ENCODE measurements at places on chromosomes 2 and 18. TPM values are rescaled to one million over a fixed set of nuclear protein-coding genes. Genes with fewer than 3 reads are reported as not detected.

DNA sequence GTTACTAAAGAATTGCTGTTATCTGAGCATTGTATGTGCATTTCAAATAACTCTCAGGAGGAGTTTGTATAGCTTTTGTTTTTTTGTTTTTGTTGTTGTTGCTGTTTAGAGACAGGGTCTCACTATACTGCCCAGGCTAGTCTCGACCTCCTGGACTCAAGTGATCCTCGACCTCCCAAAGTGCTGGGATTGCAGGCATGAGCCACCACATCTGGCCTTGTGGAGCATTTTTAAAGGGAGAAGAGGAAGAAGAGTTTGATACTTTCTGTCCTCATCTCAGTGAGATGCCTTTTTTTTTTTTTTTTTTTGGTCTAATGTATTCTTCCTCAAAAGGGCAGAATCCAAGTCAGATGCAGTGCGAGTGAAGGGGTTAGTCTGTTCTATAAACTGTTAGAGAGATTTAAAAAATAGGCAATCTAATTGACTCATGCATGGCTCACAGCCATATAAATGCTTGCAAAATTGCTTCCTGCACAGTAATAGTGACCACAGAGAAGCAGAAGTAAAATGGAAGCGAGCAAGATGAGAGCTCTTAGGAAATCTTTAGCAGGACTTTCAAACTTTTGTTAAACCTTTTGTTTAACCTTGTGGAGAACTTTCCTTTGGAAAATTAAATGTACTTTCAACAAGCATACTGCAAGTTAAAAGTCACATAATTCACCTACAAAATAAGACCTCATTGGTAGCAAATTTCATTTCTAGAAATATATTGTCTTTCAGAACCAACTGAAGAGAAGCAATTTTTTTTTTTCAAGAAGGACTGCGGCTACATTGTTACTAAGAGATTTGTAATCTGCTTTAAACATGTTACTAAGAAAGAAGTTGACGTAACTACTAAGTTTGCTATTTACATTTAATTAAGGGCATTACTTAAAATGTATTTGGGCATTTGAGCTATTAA, 52.3 kb upstream of the ROCK1 start:
- H3K36me3 ChIP-seq = no peaks in the 10 kb centered on the region
- H3K4me1 ChIP-seq = no peaks in the 10 kb centered on the region
- no peak for DNase-seq

DNA sequence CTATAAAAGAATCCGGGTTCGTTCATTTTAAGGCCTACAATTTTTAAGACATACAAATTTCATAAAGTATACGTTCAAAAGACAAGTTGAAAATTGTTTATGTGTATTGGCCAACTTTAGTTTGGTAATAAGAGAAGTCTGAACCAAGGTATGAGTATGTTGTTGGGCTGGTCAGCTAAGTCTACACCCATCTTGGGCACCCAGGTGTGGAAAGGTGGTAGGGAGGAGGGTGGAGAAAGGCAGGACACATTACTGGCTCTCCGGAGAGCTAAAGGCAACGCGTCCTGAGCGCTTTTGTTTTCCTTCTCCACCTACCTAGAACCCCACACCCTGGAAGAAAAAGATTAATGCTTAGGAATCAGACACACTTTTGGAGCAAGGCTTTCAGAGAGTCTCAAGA, 899 bp upstream of the PELI1 start:
- no peak for DNase-seq
- H3K36me3 ChIP-seq = no peaks in the 10 kb centered on the region
- H3K4me3 ChIP-seq = no peak overlapping the region

- no peak overlapping the region for H3K27ac ChIP-seq
- H3K27me3 ChIP-seq = no peaks in the 10 kb centered on the region
- no peaks in the 10 kb centered on the region for H3K4me1 ChIP-seq
- H3K36me3 ChIP-seq = no peaks in the 10 kb centered on the region
- no peak overlapping the region for H3K4me3 ChIP-seq
These were observed 208.0 kb downstream of the C1D start for GRCh38 chr2:67854798-67855197.

- no peak overlapping the region for H3K4me3 ChIP-seq
- DNase-seq = no peak
- no peaks in the 10 kb centered on the region for H3K27me3 ChIP-seq
- no peaks in the 10 kb centered on the region for H3K36me3 ChIP-seq
- no peaks in the 10 kb centered on the region for H3K4me1 ChIP-seq
These were observed 22.1 kb upstream of the CNGA3 start for GRCh38 chr2:98324181-98324580.

GRCh38 chr18:58412844-58413666, 215.8 kb downstream of the ALPK2 start:
- H3K27me3 ChIP-seq = no peaks in the 10 kb centered on the region
- no peaks in the 10 kb centered on the region for H3K4me1 ChIP-seq

DNA sequence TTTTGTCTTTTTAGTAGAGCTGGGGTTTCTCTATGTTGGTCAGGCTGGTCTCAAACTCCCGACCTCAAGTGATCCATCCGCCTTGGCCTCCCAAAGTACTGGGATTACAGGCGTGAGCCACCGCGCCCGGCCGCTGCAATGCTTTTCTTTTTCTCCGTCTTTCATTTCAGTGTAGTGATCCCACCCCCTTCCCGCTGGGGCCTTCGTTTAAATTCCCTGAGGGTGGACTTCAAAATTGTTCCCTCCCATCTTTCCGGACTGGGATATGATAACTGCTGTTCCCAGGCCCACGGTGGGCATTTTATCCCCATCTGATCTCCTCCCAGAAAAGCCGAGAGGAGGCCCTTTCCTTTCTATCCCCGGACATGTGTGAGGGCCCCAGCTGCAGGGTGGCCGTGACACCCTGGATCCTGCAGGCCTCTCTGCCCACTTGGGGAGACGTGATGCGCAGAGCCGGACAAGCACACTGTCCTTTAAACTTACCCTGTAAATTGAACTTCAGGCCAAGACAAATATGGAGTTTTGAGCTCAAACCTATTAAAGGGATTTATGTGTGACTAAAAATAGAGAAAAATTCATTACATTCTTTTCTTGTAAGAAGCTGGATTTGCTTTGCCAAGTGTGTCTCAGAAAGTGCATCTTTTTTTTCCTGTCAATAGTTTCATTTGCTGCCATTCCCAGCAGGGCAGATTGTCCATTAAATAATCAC, 54.5 kb upstream of the AFF3 start:
- H3K27ac ChIP-seq = peak overlapping the region; percentile 83
- H3K27me3 ChIP-seq = no peaks in the 10 kb centered on the region
- H3K36me3 ChIP-seq = no peaks in the 10 kb centered on the region
- no peaks in the 10 kb centered on the region for H3K4me1 ChIP-seq

DNA sequence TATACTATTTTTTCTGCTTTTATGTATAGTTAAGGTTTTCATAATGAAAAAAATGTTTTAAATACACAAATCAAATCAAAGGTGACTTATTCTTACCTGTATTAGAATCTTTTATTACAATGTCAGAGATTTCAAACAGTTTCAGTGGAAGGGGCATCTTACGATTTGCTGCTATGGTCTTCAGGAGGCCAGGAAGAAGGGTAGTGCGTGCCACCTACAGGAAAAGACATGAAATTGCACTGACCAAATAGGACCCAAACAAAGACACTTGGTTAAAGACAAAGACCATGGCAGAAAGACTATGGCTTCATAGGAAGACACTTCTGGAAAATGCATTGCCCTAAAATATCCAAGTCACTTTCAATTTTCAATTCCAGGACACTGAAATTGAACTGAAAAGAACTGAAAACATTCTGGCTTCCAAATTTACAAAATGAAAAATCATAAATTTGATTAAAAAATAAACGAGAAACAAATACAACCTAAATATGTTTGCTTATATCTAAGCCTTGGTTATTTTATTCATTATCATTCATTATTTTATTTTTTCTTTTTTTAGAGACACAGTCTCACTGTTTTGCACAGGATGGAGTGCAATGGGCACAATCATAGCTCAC, 42.1 kb downstream of the FARSB start:
- H3K36me3 ChIP-seq = peaks cover 4% of the 10 kb centered on the region
- DNase-seq = no peak
- H3K27me3 ChIP-seq = no peaks in the 10 kb centered on the region
- no peaks in the 10 kb centered on the region for H3K4me1 ChIP-seq
- H3K4me3 ChIP-seq = no peak overlapping the region
- H3K27ac ChIP-seq = no peak overlapping the region

- DNase-seq = peak; percentile 72
- H3K27ac ChIP-seq = peak overlapping the region; percentile 31
- no peaks in the 10 kb centered on the region for H3K27me3 ChIP-seq
- no peaks in the 10 kb centered on the region for H3K4me1 ChIP-seq
- no peaks in the 10 kb centered on the region for H3K36me3 ChIP-seq
These were observed 35.9 kb upstream of the SNED1 start for GRCh38 chr2:240962300-240963064.

DNA sequence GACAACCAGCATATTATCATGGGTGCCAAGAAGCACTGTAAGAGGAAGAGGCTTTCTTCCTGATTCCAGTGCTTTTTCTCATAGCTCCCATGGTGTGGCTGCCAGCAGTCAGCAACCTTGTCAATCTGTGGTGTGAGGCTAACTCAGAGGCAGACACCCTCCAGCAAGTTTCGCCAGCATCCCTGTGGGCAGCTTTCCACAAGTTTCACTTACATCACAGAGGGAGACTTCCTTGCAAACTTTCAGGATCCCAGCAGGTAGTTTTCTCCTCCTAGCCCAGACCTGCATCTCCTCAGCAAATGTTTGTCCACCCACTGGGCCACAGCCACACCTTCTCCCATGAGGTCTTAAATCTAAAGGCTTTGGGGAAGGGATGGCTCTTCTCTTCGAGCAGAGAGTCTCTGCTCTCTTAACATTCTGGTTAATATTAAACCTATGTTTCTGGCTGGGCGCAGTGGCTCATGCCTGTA, 9.1 kb downstream of the DNAH7 start:
- H3K27me3 ChIP-seq = no peaks in the 10 kb centered on the region
- H3K27ac ChIP-seq = no peak overlapping the region
- no peaks in the 10 kb centered on the region for H3K36me3 ChIP-seq
- no peak overlapping the region for H3K4me3 ChIP-seq
- H3K4me1 ChIP-seq = no peaks in the 10 kb centered on the region
- DNase-seq = no peak

GRCh38 chr18:49610022-49610445, 48.2 kb downstream of the LIPG start:
- no peaks in the 10 kb centered on the region for H3K4me1 ChIP-seq
- no peak for DNase-seq
- H3K4me3 ChIP-seq = no peak overlapping the region
- no peak overlapping the region for H3K27ac ChIP-seq
- H3K36me3 ChIP-seq = no peaks in the 10 kb centered on the region

- DNase-seq = no peak
- no peak overlapping the region for H3K27ac ChIP-seq
- peaks cover 13% of the 10 kb centered on the region for H3K4me1 ChIP-seq
- H3K36me3 ChIP-seq = no peaks in the 10 kb centered on the region
- H3K4me3 ChIP-seq = no peak overlapping the region
- no peaks in the 10 kb centered on the region for H3K27me3 ChIP-seq
These were observed 101.2 kb upstream of the MAP4K4 start for GRCh38 chr2:101596333-101596732.

GRCh38 chr2:20584045-20584398, 66.9 kb downstream of the HS1BP3 start:
- peaks cover 40% of the 10 kb centered on the region for H3K4me1 ChIP-seq
- H3K27me3 ChIP-seq = no peaks in the 10 kb centered on the region
- DNase-seq = no peak
- no peaks in the 10 kb centered on the region for H3K36me3 ChIP-seq
- no peak overlapping the region for H3K4me3 ChIP-seq

DNA sequence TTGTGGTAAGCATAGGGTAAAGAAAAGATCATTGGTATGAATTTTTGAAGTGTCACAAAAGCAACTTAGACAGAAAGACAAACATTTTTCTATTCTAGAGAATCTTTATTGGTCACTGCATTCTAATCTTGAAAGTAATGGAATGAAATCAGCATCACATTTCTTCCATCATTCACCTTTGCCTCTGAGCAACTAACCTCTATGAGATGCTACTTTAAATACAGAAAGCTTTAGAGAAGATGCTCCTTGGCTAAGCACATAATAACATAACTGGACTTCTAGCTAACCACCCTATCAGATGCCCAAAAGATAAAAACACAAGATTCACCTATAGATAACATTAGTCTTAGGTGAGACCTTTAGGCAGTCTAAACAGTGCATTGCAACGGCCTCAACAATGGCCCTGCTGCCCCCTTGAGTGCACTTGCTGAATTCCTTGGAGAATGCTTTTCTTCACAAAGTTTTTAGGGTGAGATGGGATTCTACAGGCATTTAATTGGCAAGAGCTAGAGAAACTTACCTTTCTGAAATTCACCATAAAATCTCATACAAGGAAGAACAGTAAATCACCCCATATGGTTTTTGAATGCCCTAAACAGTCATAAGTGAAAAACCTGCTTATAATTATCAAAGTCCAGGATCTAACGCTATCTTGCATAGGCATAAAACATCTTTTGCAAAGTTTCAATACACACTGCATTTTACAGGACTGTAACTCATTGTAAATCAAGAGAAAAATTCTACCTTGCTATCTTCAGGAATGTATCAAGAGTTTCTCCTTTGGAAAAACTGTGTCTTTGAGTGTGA, 791.3 kb upstream of the CHAC2 start:
- no peaks in the 10 kb centered on the region for H3K36me3 ChIP-seq
- no peaks in the 10 kb centered on the region for H3K4me1 ChIP-seq
- H3K4me3 ChIP-seq = no peak overlapping the region
- H3K27ac ChIP-seq = no peak overlapping the region
- DNase-seq = no peak

GRCh38 chr18:6920099-6920955, 190.8 kb downstream of the ARHGAP28 start:
- no peaks in the 10 kb centered on the region for H3K4me1 ChIP-seq
- no peaks in the 10 kb centered on the region for H3K27me3 ChIP-seq
- H3K4me3 ChIP-seq = no peak overlapping the region
- H3K27ac ChIP-seq = no peak overlapping the region

- DNase-seq = no peak
- no peaks in the 10 kb centered on the region for H3K4me1 ChIP-seq
These were observed 6.4 kb upstream of the BOK start for GRCh38 chr2:241551998-241552737.

- peak overlapping the region; percentile 43 for H3K4me3 ChIP-seq
- no peaks in the 10 kb centered on the region for H3K27me3 ChIP-seq
- H3K4me1 ChIP-seq = peaks cover 26% of the 10 kb centered on the region
- H3K27ac ChIP-seq = no peak overlapping the region
- no peaks in the 10 kb centered on the region for H3K36me3 ChIP-seq
These were observed 25.4 kb upstream of the SLC66A3 start for GRCh38 chr2:11129598-11130449.

- no peaks in the 10 kb centered on the region for H3K27me3 ChIP-seq
- H3K36me3 ChIP-seq = no peaks in the 10 kb centered on the region
These were observed 545 bp downstream of the GTF3C2 start for GRCh38 chr2:27356056-27356381.

- H3K4me1 ChIP-seq = no peaks in the 10 kb centered on the region
- H3K4me3 ChIP-seq = no peak overlapping the region
- H3K27me3 ChIP-seq = no peaks in the 10 kb centered on the region
- DNase-seq = no peak
- no peaks in the 10 kb centered on the region for H3K36me3 ChIP-seq
These were observed 267.6 kb downstream of the TMX3 start for GRCh38 chr18:68447286-68447685.

- H3K4me3 ChIP-seq = no peak overlapping the region
- no peaks in the 10 kb centered on the region for H3K4me1 ChIP-seq
- no peak overlapping the region for H3K27ac ChIP-seq
These were observed 16.8 kb downstream of the AP1S3 start for GRCh38 chr2:223820549-223820948.

Gene BZW1
- 77.9 TPM for total RNA-seq

Gene HOXD1
- 0.71 TPM for total RNA-seq

Gene REG3A
- total RNA-seq = not detected

Gene SCN3A
- 2.1 TPM for total RNA-seq

Gene SLC9A4
- not detected for total RNA-seq

Gene ZSWIM2
- total RNA-seq = not detected

Gene RUFY4
- total RNA-seq = not detected

Gene LRP1B
- total RNA-seq = 3.9 TPM

Gene UGT1A3
- not detected for total RNA-seq

Gene IMPACT
- 15.6 TPM for total RNA-seq

Gene GCG
- not detected for total RNA-seq
